ENCODE measurements at places on chromosomes 6 and 20.
A peak's percentile ranks its signal among the peaks of the same experiment; 100 is the strongest.

- DNase-seq, result peak; percentile 35
These were observed 527 bp downstream of the TOMM34 start for GRCh38 chr20:44959638-44960102.

DNA sequence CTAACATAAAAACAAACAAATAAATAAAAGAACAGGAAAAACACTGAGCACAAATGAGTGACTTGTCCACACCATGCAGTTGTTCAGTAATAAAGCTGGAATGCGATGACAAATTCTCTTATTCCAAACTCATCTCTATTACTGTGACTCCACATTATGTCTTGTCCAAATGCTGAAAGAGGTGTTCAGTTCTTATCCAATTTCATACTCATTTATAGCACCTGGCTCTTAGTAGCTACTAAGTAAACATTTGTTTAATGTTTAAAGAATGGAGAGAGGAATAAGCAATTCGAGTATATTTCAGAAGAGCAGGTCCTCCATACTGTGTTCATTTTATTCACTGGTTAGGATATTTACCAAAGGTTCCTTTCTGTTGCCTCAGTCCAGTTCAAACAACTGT lies 439.0 kb upstream of the JAG1 start:
- DNase-seq, result no peak

DNA sequence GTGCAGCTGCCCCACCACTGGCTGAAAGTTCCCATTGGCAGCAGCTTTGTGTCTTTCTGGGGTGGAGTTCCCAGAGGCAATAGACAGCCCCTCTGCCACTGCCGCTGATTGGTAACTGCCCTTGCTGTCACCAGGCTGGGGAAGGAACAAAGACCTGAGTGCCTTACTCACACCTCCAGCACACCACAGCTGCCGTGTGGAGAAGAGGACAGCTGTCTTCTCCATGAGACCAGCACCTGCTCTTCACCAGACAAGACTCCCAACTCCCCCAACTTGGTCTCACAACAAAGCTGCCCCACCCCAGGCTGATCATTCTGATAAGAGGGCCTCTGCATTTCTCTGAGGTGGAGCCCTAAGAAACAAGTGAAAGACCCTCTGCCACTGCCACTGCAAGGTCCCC lies 39.7 kb upstream of the PTCHD4 start:
- no peak for DNase-seq

DNA sequence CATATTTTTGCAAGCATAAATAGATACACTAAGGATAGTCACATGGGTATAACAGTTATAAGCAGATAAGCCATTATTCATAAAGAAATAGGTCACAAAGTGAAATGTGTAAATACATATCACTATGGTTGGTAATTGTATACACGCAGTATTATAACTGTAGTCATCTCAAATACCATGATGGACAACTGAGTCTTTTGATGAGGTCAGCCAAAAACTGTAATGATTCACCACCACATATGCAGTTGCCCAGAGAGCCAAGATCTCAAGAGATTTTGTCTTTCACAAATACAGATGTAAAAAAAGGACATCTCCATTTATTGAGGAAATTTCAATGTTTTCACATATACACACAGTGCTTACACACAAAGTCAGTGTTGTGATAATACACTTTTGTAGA lies 28.3 kb downstream of the ZNF292 start:
- no peak for DNase-seq

GRCh38 chr6:71733970-71734899 lies 152.1 kb upstream of the RIMS1 start:
- DNase-seq, result peak; percentile 3

- DNase-seq, result no peak
These were observed 50.6 kb upstream of the IFNGR1 start for GRCh38 chr6:137269803-137270202.

DNA sequence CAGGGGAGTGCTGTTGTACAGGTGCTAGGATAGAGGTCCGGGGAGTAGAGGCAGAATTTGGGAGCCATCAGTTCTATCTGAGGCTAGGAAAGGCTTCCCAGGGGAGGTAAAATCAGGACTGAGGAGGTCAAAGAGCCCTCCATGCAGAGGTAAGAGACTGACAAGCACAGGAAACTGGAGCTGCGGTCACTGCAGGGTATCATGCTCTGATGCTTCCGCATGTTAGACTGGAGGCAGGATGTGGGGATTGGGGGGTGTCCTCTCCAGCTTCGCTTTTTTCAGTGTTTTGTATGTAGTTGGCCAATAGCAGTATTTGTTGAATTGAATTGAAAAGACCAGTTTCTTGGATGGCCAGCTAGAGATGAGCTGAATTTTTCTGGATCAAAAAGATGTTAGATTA lies 87.8 kb downstream of the SLC22A3 start:
- no peak for DNase-seq

- no peak for DNase-seq
These were observed 10.7 kb upstream of the C20orf204 start for GRCh38 chr20:64025101-64025825.

GRCh38 chr6:7954477-7955200 lies 44.1 kb upstream of the TXNDC5 start:
- DNase-seq, result no peak

DNA sequence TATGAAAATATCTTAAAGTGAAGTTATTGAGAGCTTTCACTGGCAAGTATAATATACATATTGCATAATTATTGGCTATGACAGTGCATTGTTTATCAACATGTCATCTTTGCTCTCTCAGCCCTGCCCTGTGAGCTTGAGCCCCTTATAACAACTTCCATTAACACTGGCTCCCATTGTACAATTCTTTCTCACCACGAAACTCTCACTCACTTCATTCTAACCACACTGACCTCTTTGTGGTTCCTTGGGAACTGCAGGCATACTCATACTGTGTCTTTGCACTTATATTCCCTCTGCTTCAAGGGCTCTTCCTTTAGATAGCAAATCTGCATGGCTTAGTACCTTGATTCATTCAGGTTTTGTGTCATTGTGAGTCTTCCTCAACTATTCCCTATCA lies 411.8 kb downstream of the CDKAL1 start:
- no peak for DNase-seq

DNA sequence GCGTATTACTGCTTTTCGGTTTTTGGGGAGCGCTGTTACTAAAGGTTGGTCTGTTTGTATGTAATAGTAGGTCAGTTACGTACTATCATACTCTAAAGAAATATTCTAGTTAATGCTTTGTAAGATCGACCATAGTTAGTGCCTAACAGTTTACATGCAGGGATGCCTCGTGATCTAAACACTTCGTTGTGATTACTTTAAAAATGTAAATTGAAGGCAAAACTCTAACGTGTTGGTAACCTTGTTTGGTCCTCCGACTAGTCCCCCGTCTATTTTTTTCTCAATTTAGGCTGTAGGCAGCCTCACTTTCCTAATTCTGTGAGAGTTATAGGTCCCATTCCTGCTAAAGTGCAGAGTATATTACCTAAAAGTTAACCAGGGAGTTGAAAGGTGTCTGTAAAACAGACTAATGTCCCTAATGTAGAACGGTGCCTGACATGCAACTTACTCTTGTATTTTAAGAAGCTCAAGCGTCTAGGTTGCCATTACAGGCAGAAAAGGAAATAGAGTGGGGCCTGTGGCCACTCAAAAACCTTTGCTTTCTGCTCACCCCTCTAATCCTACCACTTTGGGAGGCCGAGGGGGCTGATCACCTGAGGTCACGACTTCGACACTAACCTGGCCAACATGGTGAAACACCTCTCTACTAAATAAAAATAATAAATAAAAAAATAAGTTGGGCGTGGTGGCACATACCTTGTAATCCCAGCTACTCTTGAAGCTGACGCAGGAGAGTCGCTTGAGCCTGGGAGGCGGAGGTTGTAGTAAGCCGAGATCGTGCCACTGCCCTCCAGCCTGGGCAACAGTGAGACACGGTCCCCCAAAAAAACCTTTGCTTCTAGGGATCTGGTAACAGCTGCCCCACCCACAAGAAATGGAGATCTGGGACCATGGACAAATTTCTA lies 37.8 kb downstream of the HFE start:
- DNase-seq, result peak; percentile 23

- DNase-seq, result peak; percentile 80
These were observed 26.0 kb downstream of the PTGIS start for GRCh38 chr20:49541733-49542513.

DNA sequence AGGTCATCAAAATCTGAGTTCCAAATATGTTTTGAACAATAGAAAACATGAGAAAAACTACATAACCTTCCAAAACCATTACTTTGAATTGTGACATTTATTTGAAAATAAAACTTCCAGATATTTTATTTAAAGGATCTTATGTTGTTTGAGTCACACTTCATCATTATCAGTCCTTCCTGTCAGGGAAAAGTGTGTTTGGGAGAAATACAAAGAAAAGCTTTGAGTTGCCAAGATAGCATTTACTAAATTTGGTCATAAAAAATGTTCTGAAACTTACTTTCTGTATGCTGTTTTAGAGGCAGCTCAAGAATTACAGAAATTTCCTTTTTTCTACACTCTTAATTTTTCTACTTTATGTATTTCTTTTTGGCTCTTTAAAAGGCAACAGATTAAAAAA lies 208.2 kb upstream of the RIN2 start:
- DNase-seq, result no peak

DNA sequence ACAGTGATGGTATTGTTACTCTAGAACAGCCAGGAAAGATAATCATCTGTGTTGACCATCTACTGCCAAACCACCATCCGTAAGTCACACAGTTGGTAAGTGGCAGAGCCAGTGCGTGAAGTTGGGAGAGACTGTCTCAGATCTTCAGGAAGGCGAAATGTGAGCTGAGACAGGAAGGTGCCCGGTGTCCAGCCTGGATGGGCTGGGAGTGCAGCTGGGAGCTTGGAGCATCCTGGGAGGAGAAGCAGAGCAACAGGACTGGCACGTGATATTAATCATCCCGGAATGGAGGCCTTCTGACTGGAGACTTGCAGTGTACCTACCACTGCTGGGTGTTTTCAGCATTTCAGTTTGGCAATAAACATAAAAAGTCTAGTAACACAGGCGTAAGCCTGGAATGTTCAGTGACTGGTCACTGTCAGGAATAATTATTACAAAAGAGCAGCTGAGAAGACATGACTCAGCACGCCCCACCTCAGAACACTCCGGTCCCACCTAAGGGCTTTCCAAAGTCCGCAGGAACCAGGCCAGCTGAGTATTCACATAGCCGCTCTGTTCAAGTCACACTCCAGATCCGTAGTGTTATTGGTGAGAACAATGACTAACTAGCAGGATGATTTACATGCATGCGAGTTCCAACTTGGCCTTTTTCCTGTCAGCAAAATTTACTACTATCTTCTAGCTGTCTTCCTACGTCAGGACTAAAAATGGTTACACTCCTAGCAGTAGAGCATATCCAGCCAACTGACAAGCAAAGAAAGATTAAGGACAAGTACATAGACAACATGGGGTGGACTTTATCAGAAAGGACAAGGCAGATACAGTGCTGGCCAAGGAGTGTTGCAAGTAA lies 45.1 kb upstream of the PNRC1 start:
- DNase-seq, result peak; percentile 92

DNA sequence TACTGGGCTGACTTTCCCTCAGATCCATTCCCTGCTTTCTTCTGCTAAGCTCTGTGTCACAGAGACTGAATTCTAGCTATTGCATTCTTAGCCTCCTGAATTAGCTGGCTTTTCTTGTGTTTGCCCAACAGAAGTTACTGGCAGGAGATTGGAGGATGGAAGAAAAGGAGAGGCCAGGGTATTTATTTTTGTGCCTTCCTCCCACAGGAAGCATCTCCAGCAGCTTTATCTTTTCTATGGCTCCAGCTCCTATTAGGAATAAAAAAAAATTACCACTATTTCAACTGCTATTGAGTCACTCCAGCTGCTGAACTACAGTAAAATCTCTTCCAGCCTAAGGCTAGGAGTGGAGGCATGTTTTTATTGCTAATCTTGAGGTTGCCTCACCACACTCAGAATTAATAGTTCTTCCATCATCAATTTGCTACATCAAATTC lies 492.4 kb downstream of the RFPL4B start:
- DNase-seq, result peak; percentile 33

DNA sequence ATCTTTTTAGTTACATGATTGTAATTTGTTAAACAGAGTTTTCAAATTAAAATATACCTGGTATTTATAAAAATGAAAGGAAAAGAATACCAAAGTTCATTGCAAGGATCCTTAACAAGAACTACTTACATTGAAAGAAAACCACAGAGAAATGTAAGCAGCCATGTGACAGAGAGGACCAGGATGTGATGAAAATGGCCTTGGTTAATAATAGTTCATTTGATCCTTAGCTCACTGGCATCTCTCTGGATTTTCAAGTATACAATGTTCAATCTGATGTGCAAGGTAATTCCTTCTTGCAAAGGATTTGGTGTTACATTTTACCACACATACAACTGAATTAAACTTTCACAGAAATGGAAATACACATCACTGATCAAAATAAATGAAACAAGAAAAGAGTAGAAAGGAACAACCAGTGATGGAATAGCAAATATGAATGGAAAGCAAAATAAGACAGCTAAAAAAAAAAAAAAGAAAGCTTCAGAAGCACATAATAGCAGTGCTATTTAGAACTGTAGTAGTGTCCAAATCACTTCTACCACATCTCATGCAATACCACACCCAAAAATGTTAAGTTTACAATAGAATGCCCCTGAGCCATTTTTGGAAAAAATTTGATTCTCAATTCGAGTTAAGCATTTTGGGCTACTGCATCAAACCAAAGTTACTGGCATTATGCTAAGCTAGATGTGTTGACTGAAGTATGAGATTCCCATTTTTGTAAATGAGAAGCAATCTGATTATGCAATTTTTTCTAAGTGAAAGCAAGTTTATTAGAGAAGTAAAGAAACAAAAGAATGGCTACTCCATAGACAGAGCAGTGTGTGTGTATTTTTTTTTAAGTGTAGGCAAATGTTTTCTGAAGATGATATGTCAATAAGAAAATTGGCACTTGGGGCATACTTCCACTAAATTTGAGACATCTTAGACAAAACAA lies 22.6 kb upstream of the HLA-A start:
- DNase-seq, result no peak

DNA sequence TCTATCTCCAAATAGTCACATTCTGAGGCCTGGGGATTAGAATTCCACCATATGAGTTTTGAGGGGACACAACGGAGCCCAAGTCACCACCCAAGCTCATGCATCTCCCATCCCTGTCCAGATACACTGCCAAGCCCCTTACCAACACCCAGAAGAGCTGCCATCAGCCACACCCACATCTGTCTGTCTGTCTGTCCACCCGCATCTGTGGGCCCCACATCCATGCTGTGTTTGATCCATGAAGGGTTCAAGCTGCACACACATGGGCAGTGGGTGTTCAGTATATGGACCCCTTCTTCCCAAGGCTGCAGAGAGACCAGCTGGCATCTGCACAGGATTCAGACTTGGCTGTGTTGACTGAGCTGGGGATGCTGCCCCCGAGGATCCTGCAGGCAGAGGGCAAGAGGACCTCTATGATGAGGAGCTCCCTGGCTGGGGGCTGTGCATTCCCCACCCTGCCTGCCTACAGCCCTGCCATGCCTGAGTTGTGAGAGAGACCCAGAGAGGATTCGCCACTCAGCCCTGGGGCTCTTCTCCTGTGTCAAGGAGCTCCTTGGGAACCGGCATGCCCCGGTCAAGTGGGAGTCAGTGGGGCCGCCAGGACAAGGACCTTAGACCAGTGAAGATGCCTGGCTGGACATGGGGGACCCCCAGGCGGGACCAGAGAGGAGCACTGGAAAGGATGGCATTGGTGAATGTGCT lies 206.4 kb downstream of the SYNDIG1 start:
- no peak for DNase-seq
